ENCODE measurements at places on chromosomes 13 and 19.

- DNase-seq, result no peak
These were observed 2.4 kb downstream of the SHANK1 start for GRCh38 chr19:50717026-50717723.

GRCh38 chr13:43686557-43686956 lies 100.2 kb downstream of the ENOX1 start:
- DNase-seq, result no peak

GRCh38 chr13:78786459-78786858 lies 127.5 kb upstream of the OBI1 start:
- DNase-seq, result peak; percentile 28

DNA sequence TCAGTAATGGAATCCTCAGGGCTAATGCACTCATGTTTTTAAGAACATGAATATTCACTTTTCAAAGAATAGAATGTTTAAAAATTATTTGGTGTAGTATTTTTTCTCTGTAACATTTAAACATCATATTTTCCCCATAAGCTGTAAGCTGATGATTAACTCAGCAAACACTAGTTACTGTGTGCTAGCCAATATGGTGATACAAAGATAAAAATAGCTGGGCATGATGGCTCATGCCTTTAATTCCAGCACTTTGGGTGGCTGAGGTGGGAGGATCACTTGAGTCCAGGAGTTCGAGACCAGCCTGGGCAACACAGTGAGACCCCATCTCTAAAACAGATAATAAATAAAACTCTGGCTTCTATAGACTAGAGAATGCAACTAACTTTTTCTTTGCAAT lies 13.2 kb downstream of the RNF17 start:
- DNase-seq, result no peak

DNA sequence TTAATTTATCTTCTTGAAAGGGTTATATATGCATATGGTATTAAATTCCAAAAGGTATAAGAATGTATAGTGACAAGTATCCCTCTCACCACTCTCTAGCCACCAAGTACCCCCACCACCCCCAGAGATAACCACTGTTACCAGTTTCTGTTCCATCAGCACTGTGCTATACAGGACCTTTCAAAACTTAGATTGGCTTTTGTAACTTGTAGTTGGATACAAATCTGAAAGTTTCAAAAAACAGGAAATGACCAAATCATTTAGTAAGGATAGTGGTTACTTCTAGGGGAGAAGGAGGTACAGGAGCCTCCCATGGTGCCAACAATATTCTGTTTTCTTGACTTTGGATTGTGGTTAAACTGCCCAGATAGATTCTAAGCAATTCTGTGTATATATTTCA lies 56.7 kb downstream of the AKAP11 start:
- no peak for DNase-seq

DNA sequence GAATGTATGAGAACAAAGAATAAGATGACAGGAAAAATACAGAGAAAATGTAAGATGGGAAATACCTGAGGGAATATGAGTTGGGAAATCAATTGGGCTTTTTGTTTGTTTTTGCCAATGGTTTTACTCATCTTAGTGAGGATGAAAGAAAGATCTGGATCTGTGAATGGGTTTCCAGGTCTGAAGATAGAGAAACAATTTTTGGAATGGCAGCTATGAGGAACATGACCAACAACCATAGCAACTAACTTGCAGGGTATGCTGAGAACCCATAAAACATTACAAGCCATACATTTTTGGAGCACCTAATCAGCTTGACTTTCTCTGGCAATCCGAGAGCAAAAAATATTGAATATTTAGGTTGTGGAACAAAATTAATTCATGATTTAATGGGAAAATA lies 290.0 kb downstream of the KCTD12 start:
- DNase-seq, result no peak

DNA sequence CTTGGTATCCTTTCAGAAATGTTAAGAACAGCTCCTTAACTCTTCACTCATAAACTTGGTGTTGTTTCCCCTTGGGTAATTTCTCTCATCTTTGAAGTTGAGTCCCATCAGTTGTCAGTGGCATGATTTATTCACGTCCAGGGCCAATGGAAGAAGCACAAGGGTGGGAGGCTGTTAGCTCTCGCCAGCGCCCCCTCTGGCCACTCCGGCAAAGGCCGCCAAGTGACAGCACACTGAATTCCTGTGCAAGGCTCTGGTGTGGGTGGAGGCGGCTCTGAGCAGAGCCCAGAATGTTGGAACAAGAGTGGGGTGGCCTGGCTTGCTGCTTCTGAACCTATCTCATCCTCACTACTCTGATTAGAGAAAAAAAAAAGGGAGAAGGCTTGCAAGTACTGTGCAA lies 13.1 kb upstream of the MEDAG start:
- DNase-seq, result no peak

GRCh38 chr13:93243375-93244063 lies 16.9 kb downstream of the GPC6 start:
- DNase-seq, result no peak

GRCh38 chr19:45999653-46000121 lies 4.4 kb downstream of the CCDC61 start:
- no peak for DNase-seq

GRCh38 chr13:23561261-23561660 lies 9.0 kb upstream of the TNFRSF19 start:
- DNase-seq, result no peak

DNA sequence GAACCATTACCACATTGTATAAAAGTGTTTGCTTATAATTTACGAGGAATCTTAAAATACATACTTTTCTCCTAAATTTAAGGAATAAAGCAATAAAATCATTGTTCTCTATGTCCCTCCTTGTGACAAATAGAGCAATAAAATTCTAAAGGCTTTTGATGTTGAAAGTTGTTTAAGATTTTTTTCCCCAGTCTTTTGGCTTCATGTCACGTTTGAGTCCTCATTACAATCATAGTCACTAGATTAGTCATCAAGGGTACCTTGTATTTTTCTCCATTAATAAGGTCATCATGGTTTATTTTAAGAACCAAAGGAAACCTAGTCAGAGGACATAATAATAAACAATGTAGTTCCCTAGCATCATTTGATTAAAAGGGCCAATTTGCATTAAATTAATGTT lies 3.2 kb downstream of the WBP4 start:
- DNase-seq, result no peak

GRCh38 chr19:54420383-54421168 lies 5.3 kb downstream of the TTYH1 start:
- DNase-seq, result no peak

DNA sequence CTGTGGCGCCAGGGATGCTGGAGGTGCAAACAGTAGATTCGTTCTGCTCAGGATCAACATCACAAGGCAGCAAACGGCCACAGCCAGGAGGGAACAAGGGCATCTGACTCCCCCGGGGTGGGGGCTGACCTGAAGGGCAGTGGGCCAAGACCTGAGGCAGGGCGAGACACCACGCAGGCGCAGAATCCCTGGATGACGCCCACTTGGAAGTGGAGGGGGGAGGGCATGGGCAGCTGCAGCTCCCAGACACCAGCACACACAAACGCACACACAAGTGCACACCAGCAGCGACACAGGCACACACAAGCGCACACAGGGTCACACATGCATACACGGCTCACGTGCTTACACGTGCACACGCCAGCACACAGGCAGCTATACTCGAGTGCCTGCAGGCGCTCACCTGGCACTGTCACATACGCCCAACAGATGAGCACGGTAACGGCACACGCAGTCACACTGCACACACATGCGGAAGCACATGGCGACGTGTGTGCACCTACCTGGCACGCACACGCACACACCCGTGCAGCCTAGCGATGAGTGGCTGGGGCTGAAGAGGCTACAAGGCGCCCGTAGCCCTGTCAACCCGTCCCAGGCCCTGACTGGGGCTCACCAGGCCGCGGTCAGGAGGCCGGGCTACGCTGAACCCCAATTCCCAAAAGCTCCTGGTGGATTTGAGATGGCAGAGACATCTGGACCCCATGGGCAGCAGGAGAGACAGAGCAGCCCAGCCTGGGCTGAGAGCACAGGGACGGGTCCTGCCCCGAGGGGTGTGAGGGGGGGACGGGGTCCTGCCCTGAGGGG lies 5.5 kb downstream of the C2CD4C start:
- no peak for DNase-seq

GRCh38 chr13:113423520-113424163 lies 29.6 kb downstream of the ADPRHL1 start:
- DNase-seq, result no peak

- no peak for DNase-seq
These were observed 509.0 kb upstream of the MIR17HG start for GRCh38 chr13:90838317-90838960.

DNA sequence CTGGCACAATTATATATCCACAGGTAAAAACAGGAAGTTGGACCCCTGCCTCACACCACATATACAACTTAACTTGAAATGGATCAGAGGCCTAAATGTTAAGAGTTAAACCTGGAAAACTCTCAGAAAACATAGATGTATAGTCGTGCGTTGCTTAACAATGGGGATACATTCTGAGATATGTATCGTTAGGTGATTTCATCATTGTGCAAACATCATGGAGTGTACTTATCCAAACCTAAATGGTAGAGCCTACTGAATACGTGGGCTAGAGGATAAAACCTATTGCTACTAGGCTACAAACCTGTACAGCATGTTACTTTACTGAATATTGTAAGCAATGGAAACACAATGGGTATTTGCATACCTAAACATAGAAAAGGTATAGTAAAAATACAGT lies 14.8 kb upstream of the CALM3 start:
- DNase-seq, result no peak

GRCh38 chr13:41550276-41550675 lies 92.9 kb downstream of the RGCC start:
- no peak for DNase-seq

GRCh38 chr13:99144306-99144705 lies 56.3 kb upstream of the UBAC2 start:
- DNase-seq, result no peak

DNA sequence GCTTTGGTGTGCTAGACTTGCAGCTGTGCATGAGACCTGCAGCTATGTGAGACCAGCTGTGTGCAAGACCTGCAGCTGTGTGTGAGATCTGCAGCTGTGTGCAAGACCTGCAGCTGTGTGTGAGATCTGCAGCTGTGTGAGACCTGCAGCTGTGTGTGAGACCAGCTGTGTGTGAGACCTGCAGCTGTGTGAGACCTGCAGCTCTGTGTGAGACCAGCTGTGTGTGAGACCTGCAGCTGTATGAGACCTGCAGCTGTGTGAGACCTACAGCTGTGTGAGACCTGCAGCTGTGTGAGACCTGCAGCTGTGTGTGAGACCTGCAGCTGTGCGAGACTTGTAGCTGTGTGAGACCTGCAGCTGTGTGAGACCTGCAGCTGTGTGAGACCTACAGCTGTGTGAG lies 6.7 kb upstream of the DCUN1D2 start:
- DNase-seq, result no peak

GRCh38 chr19:41206456-41206855 lies 12.6 kb upstream of the AXL start:
- DNase-seq, result no peak

- no peak for DNase-seq
These were observed 82.8 kb downstream of the STARD13 start for GRCh38 chr13:33202644-33203169.

DNA sequence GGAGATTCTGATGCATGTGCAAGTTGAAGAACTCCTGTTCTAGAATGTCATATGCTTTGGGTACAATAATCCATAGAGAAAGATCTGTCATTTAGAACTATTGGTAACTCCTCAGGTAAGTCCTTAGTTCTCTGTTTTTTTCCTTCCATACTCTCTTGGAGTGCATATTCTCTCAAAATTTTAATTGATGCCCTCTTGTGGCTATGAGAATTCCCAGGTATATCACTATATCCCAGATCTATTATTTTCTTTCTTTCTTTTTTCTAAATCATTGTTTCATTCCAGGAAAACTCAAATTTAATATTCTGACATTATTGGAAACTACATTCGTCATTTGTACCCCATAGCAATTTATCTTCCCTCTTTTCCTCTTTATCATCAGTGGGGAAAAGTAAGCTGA lies 485.4 kb downstream of the KLF5 start:
- DNase-seq, result no peak

- no peak for DNase-seq
These were observed 2.5 kb downstream of the POLR1G start for GRCh38 chr19:45408830-45409556.

GRCh38 chr19:41821003-41821735 lies 23.3 kb downstream of the LYPD4 start:
- DNase-seq, result peak; percentile 42

- no peak for DNase-seq
These were observed 165.3 kb downstream of the IER2 start for GRCh38 chr19:13315495-13315894.

DNA sequence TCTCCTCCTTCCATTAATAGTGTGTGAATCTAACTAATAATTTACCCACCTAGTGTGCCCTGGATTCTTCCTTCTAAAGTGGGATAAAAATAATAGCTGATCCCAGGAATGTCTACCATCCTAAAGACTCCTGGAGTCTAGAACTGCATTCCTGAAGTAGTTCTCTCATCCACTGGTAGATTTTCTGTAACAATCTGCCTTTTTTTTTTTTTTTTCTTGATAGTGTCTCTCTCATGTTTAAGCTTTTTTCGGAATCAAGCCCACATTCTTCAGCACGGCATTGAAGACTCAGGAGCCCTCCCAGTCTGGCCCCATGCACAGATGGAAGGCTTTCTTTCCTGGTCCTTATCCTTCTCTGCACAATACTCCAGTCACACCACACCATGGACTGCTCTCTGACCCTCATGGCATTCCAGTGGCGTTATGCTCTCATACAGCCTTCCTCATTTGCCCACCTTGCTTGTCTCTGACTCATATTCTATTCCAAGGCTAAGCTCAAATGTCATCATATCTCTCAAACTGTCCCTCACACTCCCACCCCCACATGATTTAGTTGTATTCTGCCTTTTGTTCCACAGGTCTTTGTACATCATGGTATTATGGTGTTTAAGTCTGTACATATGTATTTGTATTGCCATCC lies 68.7 kb upstream of the FRY start:
- DNase-seq, result no peak

- no peak for DNase-seq
These were observed 6.5 kb upstream of the OPA3 start for GRCh38 chr19:45591004-45591637.

- no peak for DNase-seq
These were observed 53.7 kb upstream of the MAB21L1 start for GRCh38 chr13:35530147-35530546.

- no peak for DNase-seq
These were observed 200 bp downstream of the MLLT1 start for GRCh38 chr19:6279620-6279930.

GRCh38 chr13:50762969-50763567 lies 80.4 kb downstream of the DLEU7 start:
- no peak for DNase-seq

DNA sequence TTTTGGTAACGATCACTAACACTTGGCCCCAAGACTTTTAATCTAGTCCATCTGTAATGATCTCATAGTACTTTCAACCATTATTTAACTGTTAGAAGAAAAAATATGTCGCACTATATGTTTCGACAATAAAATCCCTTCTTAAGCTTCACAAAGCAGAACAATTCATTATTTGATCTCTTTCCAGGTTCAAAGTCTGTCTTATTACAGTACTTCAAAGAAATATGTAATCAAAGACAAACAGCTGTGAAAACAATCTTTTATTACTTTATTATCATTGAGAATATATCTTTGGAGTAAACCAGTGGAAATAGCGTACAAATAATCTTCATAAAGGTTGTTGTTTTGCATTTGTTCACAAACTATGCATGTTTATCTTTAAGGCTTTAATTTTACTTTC lies 93.5 kb downstream of the DACH1 start:
- DNase-seq, result no peak
